ENCODE measurements at places on chromosomes 3 and 15. TPM values are rescaled to one million over a fixed set of nuclear protein-coding genes. Genes with fewer than 3 reads are reported as not detected.

ARIH2 gene
- total RNA-seq, result 131 TPM

RCN2 gene
- 45.9 TPM for total RNA-seq

ARPIN gene
- total RNA-seq, result not detected

C3orf85 gene
- not detected for total RNA-seq

ZSCAN29 gene
- 30.2 TPM for total RNA-seq

GP9 gene
- total RNA-seq, result not detected

GRCh38 chr3:144127700-144128099 lies 156.1 kb downstream of the DIPK2A start:
- no peak for DNase-seq

GRCh38 chr3:140117096-140117526 lies 182.1 kb downstream of the CLSTN2 start:
- DNase-seq, result no peak

- DNase-seq, result peak; percentile 71
Measured at GRCh38 chr3:42314411-42314810, 48.4 kb upstream of the CCK start.

DNA sequence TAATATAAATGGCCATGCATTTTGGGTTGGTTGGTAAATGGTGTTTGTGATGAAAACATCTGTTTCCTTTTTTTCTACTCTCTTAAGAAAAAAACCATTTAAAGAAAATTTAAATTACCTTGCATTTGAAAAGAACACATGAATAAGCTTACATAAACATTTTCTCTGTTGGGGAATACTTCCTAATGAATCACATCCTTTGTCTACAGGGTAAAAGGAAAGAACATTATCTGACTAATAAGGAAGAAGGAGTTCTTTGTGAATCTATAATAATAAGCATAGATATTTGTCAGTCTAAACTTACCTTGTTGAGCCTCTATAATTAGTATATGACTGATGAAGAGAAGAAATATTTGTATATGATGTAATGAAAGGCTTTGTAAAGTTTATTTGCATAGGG lies 254.1 kb upstream of the ZNF717 start:
- DNase-seq, result no peak

- DNase-seq, result no peak
Measured at GRCh38 chr3:8311321-8311720, 190.3 kb upstream of the LMCD1 start.

DNA sequence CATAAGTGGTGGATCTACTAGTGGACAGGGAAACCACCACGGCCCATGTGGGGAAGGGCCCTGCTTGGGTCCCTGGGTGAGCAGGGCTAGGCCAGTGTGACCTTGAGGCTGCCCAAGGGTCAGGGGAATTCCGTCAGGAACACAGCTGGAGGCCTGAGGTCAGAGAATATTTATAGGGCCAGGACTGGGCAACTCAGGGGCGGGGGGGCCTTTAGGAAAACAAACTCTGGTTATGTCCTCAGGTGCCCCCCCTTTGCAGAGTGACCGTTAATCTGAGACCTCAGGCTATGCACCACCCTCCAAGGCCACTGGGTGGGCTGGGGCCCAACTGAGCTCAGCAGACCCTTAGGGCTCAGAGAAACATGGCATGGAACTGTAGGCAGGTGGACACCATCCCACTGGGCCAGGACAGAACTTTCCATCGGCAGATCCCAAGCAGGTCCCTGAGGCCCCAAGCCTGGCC lies 2.5 kb downstream of the TWF2 start:
- DNase-seq, result no peak

GRCh38 chr3:134339331-134339730 lies 34.9 kb downstream of the AMOTL2 start:
- no peak for DNase-seq

- DNase-seq, result no peak
Measured at GRCh38 chr3:157754451-157754850, 251.2 kb upstream of the VEPH1 start.

- no peak for DNase-seq
Measured at GRCh38 chr15:70063980-70064379, 33.7 kb downstream of the TLE3 start.

DNA sequence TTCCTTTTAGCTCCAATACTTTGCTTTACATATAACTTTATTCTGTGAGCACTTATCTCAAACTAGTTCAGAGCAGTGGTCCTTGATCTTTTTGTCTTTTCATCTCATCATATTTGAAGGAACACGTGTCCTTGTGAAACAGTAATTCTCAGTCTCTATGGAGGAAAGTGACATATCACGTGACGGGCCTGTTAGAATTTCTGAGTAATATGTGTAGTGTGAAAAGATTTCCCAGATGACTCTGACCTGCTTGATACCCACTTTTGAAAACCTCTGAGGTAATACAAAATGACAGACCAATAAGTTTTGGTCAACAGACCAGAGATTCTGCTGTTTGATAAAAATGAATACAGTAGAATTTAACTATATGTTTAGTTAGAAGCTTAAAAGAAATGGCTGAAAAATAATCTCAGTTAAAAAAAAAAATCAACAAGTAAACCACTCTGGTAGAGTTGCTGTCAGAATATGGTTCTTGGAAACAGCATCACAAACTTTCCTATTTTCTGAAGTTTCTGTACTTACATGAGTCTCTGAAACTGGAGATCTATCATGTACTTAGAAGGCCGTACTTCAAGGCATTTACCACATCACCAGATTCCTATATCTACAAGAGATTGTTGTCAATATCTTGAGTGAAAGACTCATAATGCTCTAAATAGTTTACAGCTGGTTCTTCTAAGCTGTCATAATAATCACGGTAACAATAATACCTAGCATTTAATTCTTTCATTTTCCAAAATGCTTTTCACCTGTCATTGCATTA lies 590.2 kb upstream of the TBL1XR1 start:
- DNase-seq, result no peak

DNA sequence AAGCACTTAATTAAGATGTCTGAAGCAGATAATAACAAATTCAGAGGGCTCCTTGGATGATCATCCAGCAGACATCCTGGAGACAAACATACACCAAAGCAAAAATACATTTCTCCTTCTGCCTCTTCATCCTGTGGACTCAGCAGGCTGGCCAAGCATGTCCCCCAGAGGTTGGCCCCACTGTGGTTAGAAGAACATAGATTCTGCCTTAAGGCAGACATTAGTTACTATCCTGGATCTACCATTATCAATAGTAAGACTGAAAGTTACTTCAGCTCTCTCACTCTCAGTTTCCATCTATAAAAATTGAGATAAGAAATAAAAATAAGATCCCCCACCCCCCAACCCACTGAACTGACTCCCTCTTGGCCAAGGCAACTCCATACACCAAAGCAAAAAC lies 28.6 kb upstream of the TGFBR2 start:
- no peak for DNase-seq

GRCh38 chr3:69864766-69865165 lies 125.5 kb downstream of the MITF start:
- DNase-seq, result no peak

- no peak for DNase-seq
Measured at GRCh38 chr3:152051501-152052404, 178.3 kb downstream of the SUCNR1 start.

DNA sequence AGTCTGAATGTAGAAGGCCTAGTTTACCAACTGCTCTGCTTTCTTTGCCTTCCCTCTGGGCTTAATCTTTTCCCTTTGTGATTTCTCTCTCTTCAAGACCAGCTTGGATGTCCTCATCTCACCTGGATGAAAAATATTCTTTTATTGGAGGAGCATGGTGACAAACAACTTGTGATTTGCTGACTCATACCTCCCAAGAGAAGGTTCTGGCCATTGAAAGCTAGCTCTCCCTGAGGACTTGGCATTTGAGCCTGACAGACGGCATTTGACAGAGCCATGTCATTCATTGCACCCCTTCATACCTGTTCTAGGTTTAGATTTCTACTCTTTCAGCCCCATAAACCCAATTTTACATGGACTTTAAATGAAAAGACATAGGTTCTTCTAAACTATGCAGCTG lies 33.3 kb downstream of the ATG7 start:
- DNase-seq, result no peak

DNA sequence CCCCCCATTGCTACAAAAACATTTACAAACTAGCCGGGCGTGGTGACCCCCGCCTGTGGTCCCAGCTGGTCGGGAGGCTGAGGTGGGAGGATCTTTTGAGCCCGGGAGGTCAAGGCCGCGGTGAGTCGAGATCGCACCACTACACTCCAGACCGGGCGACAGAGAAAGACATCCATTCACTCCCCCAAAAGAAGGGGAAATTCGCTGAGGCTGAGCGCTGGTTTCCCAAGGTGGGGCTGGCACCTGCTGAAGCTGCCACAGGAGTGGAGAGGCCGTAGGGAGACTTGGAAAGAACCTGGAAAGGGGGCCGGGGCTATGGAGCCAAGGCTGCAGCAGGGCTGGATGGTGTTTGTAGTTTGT lies 732 bp upstream of the CRTC3 start:
- no peak for DNase-seq

- peak; percentile 70 for DNase-seq
Measured at GRCh38 chr15:66294157-66294931, 976 bp downstream of the DIS3L start.

- no peak for DNase-seq
Measured at GRCh38 chr3:183857863-183858262, 26.8 kb downstream of the PARL start.

- no peak for DNase-seq
Measured at GRCh38 chr3:15081960-15082664, 16.8 kb downstream of the RBSN start.

- peak; percentile 80 for DNase-seq
Measured at GRCh38 chr3:39189959-39190269, 2.5 kb downstream of the XIRP1 start.

- DNase-seq, result no peak
Measured at GRCh38 chr15:74041311-74041756, 41.0 kb downstream of the GOLGA6A start.
